CD8-positive, alpha-beta T cell (primary cell): ENCODE measurements at places on chromosomes 13 and 19.

DNA sequence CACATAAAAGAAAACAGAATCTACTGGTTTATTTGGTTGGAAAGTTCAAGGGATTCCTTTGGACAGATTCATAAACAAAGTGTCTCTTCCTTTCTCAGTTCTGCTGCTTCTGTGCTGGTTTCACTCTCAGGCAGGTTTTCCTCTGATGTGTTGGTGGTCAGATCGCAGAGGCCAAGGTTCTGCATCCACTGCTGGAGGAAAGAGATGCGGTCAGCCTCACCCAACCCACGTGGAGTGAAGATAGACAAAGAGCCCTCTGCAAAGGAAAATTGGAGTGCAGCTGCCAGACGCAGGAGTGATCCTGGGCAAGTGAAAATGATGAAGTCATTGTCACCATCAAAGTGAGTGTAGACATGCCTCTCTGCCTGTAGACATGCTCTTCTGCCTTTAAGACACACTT lies 352.0 kb downstream of the TSHZ3 start:
- DNase-seq, result no peak

- no peak for DNase-seq
Measured at GRCh38 chr13:109204657-109205056, 575.2 kb downstream of the MYO16 start.

GRCh38 chr13:25218019-25218418 lies 45.9 kb upstream of the AMER2 start:
- DNase-seq, result no peak

DNA sequence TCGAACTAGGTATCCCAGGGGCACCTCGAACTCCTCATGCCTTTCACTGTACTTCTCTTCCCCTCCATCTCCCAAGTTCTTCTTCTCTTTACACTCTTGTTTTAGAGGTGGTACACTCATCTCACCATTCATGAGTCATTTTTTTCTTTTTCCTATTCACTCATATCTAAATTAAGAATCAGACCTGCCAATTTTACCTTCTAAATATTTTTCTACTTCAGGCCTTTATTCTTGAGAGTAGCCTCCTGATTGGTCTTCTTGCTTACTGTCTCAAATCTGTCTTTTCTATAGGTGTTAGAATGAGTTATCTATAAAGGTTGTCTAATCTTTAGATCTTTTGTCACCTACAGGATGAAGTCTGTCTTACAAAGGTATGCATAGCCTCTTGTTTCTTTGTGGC lies 20.7 kb downstream of the TDRD3 start:
- DNase-seq, result no peak

- DNase-seq, result no peak
Measured at GRCh38 chr19:18417250-18418028, 1.8 kb upstream of the SSBP4 start.

DNA sequence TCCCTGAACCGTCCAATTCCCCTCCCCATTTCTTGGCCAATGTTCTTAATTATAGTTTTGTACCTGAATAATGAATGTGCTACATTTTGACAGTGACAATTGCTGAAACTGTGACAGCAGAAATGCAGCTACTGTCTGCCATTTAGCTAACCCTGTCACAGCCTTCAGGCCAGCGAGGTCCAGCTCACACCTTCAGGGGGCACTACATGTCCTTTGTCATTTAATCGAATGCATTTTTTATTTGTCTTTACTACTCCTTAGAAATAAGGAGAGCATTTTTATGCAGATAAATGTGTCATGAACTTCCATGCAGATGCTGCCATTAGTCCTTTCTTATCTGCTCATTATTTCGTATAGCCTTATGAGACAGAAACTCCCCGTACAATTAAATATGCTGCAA lies 159.9 kb downstream of the MZT1 start:
- no peak for DNase-seq
